Mammary epithelial cell (primary cell): ENCODE measurements at places on chromosomes 6 and 20. TPM values are rescaled to one million over a fixed set of nuclear protein-coding genes. Genes with fewer than 3 reads are reported as not detected.
A peak's percentile ranks its signal among the peaks of the same experiment; 100 is the strongest.

KCNG1 gene
- polyA plus RNA-seq = 19.2 TPM

CLDN20 gene
- not detected for polyA plus RNA-seq

KCNS1 gene
- 0.32 TPM for polyA plus RNA-seq

DNA sequence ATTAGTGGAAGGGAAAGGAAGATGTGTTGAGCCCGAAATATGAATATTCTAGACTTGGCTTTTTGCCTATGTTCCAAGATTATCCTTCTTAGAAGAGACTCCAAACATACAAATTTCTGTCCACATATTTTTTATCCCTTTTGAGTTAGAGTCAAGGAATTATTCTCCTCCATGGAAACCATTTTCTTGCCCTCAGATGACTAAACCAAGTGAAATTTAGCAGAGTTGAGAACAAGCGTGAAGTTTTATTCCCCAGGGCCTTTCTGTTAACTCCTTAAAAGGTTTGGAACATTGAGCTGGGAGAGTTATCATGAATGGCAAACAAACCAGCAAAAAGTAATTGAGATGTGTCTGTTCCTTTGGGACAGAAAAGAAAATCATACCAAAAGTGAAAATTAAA, 286.1 kb upstream of the PLCB4 start:
- DNase-seq = no peak

DNA sequence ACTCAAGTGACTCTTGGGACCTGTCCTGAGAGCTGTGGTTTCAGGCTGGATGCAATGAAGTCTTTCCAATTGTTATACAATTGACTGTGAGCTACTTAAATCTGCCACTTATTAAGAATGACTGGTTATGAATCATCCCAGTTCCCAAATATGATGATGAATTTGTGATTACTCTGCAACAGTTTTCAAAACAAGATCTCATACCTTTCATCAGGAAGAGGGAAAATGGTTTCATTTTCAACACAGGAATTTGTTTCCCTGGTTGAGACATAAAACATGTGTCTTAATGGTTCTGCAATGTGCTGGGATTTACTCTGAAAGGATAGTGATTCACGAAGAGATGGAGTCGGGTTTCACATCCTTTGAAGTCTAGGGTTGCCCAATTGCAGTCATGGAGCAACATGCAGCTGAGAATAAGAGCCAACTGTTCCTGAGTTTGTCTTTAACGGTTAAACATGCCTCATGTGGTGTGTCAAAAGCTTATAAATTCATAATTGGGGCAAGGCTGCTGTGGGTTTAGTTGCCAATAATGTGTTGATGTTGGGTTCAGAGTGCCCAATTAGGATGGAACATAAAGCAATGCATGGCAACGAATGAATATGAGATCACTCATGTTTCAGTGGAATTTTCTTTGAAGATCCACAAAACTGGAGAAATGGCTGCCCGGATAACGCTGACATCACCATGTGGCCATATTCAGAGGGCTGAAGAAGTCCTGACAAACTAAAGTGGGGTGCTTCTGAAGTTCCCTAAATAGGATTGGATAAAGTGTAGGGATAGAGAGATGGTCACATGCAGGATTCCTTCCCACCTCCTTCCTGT, 41.0 kb downstream of the CYP24A1 start:
- peak; percentile 100 for DNase-seq

DNA sequence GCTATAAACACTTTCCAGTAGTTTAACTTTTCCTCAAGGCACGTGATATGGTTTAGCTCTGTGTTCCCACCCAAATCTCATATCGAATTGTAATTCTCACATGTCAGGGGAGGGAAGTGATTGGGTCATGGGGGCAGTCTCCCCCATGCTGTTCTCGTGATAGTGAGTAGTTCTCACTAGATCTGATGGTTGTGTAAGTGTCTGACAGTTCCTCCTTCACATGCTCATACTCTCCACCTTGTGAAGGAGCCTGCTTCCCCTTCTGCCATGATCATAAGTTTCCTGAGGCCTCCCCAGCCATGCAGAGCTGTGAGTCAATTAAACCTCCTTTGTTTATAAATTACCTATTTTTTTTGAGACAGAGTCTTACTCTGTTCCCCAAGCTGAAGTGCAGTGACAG, 127.9 kb downstream of the DTNBP1 start:
- DNase-seq = no peak

- no peak for DNase-seq
These were observed at the start of gene METTL24 for GRCh38 chr6:110357664-110358552. Gene METTL24, minus strand, starts transcription at chr6:110358349. Its CDS starts 77 bp downstream, at chr6:110358272.

DNA sequence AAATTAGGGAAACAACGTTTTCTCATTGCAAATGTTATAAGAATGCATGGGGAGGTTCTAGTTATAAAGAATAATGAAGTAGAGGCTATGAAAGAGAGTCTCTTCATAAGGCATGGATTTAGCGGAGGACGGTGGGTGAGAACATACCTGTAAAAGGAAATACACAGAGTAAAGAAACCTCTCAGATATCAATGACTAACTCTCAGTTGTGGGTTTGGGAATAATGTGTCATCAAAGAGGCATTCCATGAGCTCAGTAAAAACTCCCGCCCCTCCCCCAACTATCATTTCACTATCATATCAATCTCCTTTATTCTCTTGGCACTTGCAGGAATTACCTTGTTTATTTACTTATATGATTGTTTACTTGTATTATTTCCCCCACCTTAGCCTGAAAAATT, 695.4 kb downstream of the PTPRT start:
- DNase-seq = no peak
